ENCODE measurements at places on chromosomes 4 and X.

DNA sequence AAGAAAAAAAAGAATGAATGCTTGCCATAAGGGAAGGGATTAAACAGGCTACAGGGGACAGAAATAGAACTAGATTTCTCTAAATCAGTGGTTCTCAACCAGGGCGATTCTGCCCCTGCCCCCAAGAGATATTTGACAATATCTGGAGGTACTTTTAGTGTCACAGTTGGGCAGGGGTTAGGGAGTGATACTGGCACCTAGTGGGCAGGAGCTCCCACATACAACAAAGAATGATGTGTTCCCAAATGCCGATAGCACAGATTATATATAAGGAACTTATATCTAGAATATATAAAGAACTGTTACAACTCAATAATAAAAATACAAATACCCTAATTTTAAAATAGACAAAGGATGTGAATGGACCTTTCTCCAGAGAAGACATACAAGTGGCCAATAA lies 14.7 kb downstream of the S100G start:
- no peak for DNase-seq

- no peak for DNase-seq
Observed at GRCh38 chrX:118524344-118524743, 28.7 kb downstream of the DOCK11 start.

GRCh38 chr4:173264684-173265185 lies 69.4 kb downstream of the HMGB2 start:
- peak; percentile 53 for DNase-seq

DNA sequence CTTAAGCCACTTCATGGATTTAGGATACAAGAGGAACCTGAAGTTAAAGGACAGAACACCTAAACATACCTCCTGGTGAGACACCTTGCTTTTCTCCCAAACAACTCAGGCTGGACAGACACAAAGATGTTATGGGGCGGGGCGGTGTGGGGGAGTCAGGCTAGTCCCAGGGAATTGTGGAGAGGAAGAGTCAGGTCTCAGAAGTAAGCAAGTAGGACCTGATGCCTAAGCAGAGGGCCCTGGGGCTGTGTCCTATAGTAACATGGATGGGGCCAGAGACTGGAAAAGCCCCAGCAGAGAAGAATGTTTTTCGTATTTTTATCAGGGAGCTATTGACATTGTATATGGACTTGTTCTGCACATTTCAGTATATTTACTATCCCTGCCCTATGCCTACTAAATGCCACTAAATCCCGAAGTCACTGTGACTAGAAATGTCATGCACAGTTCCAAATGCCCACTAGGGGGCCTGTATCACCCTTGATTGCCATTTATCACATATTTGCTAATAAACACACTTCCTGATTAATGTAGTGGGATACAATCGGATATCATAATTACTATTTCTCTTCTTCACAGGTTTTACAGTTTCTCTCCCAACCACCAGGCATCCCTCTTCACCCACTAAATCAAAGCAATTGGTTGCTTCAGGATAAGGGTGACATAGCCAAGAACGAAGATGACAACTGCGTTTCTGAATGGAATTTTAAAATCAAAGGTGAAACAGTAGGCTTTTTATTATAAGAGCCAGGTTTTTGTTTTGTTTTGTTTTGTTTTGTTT lies 23.8 kb upstream of the ARHGAP10 start:
- DNase-seq, result peak; percentile 59

- peak; percentile 8 for DNase-seq
Observed at GRCh38 chr4:129344058-129344457, 248.1 kb downstream of the C4orf33 start.

DNA sequence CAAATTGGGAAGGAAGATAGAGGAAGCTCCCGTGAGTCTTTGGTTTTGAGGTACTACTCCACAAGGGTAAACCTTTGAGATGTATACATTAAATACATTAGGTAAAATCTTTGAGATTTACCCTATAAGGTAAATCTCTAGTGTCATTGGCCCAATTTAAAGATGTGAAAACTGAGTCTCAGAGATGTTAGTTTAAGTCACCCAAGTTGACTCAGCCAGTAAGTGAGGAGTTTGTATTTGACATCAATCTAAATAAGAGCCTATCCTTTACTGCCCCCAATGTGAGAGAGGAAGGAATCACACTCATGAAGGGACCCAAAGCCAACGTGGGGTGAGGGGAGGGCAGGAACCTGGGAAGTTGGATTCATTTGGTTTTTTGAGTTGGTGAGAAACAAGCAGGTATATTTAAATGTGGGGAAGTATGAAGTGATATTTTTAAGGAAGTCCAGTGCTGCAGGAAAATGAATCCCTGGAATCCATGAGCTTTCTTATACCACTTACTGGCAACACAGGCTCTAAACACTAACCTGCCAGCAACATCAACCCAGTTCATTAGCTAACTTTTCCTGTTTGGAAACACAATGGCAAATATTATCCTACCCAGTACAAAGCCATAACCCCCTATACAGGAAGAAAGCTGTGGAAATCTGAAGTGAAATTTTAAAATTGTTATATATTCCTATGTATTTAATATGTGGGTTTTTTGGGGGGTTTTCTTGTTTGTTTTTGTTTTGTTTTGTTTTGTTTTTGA lies 55.3 kb downstream of the PALLD start:
- DNase-seq, result peak; percentile 11

- DNase-seq, result no peak
Observed at GRCh38 chr4:69497886-69498395, 2.2 kb upstream of the UGT2B4 start.

GRCh38 chr4:181258569-181258968 lies 984.6 kb upstream of the TENM3 start:
- no peak for DNase-seq

- DNase-seq, result no peak
Observed at GRCh38 chr4:128228845-128229795, 58.5 kb downstream of the PGRMC2 start.

DNA sequence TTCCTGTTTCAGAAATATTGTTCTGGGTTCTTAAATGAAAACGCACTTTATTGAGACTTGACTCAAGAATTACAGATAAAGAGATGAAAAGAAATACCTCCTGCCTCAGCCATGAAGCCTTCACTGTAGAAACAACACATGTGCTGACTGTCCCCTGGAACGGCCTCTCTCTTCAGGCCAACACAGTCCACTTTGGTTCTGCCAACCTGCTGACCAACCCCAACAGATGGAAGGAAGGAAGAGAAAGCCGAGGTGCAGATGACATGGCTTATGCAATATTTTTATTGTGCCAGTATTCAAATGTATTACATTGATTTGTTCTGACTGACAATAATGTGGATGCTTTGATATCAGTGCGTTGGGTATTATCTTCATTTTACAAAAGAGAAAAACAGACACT lies 171.0 kb downstream of the CPEB2 start:
- DNase-seq, result no peak

DNA sequence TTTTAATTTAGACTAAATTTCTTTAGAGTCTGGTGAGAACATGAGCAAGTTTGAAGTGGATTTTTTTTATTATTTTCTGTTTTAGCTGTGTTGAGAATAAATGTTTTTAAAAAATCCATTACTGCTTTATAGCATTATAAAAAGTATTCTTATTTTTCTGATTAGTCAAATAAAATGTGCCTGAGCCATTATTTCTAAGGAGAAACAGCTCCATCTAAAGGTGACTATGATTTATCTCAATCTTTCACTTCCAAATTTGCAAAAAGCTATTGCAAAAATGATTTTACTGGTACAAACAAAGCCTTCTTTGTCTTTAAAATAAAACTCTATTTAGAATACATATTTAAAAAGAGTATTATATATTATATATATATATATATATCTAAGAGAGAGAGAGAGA lies 959.2 kb downstream of the FAM133A start:
- DNase-seq, result no peak

DNA sequence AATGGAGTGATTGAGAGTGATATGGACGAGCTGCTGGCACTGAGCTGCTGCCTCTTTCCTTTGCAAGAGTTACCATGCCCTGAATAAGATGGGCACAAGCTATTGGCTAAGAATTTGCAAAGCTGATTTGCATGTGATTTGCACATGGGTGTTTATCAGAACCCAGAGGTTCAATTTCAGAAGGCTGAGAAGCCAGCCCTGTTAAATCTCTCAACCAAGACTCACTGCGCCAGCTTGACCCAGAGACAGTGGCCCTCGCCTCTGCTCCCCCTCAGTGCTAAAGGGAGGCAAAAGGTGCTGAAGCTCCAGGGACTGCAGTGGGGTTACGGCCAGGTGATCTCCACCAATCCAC lies 701 bp downstream of the ARHGAP4 start:
- no peak for DNase-seq

- no peak for DNase-seq
Observed at GRCh38 chr4:141759796-141760425, 123.5 kb downstream of the IL15 start.

DNA sequence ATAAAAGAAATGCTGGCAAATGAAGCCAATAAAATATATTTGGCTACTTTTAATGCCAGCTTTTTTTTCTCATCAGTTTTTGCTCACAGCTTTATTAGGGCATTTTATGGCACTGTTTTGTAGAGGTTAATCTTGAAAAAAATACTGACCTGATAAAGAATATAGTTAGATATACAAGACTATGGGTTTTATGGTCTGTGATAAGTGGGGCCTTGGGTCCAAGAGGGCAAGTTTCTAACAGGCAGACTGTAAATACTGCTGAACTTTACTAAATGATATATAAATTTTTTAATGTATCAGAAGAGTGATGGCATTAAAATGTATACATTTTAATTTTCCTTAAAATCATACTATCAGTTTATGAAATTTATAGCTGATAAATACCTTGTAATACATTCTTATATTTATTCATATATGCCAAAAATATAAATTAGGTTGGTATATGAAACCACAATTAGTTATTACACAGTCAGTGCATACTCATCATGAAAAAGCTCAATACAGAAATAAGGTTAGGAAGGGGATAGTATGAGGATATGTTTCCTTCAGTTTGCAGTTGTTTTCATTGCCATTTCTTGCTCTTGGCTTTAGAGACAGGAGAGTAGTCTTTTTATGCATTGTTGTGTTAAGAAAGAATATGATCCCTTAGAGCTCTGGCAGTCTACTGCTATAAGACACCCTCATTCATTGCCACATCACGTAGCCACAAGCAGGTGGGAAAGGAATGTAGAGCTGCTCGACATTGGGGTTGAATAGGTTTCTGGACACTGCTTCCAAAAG lies 146.6 kb downstream of the TLL1 start:
- DNase-seq, result no peak

DNA sequence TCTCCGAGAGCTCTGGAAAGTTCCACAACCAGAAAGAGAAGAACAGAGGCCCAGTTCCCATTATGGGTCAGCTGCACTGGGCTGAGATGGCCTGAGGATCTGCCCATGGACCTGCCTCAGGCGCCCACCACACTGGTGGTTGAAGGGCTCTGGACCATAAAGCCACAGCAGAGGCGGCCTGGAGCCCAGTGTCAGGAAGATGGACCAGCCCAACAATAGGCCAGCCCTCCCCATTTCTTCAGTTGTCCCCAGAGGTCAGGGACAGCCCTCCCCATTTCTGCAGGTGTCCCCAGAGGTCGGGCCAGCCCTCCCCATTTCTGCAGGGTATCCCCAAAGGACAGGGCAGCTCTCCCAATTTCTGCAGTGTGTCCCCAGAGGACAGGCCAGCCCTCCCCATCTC lies 37.2 kb upstream of the C4orf50 start:
- no peak for DNase-seq

- DNase-seq, result no peak
Observed at GRCh38 chr4:3870567-3870962, 104.4 kb downstream of the ADRA2C start.

DNA sequence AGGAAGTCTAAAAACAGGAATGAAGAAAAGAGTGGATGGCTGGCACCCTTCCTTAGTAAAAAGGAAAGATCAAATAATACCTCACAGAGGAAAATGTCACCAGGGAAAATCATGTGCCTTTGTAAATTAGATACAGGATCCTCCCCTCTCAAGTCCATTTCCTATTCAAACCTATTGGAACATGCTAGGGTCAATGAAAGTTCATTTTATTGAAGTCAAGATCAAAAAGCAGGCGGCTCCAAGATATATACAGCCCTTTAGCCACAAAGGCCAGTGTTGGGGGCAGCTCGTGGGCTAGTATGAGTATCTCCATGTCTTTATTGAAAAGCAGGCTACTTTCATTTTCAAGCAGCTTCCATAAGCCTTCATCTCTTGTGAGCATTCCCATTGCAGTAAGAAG lies 141.1 kb downstream of the QDPR start:
- DNase-seq, result no peak

- no peak for DNase-seq
Observed at GRCh38 chr4:153248641-153249198, 44.5 kb downstream of the TRIM2 start.

- no peak for DNase-seq
Observed at GRCh38 chr4:183118585-183118984, 19.5 kb downstream of the WWC2 start.

- DNase-seq, result no peak
Observed at GRCh38 chrX:17732138-17732783, 5.0 kb upstream of the SCML1 start.

DNA sequence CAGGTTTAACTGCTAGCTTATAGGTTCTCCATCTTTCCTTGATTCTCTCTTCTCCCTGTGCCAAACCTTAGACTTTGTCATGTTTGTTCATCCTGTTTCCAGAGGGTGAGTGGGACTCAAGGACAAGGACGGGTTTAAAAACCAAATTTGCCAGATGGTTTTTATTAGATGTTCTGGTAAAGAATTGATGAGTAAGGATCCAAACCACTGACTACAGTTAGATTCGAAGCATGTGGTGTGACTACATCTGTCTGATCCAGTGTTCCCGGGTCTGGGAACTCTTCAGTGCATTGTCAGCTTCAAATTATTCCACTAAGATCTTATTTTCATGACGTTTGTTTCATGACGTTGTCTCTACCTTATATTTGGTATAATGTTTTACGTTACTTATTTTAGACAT lies 37.5 kb downstream of the MTMR1 start:
- DNase-seq, result no peak

DNA sequence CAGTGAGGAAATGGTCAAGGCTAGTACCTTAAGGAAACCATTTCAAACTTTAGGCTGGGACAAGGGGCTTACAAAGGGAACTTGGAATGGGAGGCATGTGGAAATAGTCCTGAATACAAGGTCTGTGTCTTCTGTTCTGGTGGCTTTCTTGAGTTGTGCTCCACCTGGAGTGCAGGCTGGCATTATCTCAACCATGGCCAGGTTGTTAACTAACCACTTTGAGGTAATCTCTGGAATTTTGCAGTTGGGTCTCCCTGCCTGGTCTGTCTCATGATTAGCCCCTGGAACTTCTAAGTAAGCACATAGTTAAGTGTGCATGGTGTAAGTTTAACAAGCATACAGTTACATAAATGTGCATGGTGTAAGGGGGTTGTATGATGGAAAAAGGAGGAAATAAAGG lies 77.5 kb downstream of the PCDH18 start:
- no peak for DNase-seq

GRCh38 chr4:7770224-7771050 lies 169.2 kb downstream of the AFAP1 start:
- DNase-seq, result peak; percentile 24

GRCh38 chr4:81030981-81031791 lies 678 bp downstream of the BMP3 start:
- no peak for DNase-seq

- DNase-seq, result no peak
Observed at GRCh38 chrX:42797651-42798269, 19.8 kb upstream of the PPP1R2C start.

All from activated CD4-positive, alpha-beta T cell treated with anti-CD3 and anti-CD28 coated beads, Interleukin-2, amount 10 ng/mL, durations not matched to agents 7 days and 5 days (primary cell).